ENCODE measurements at places on chromosomes 16 and 17.

GRCh38 chr17:21199856-21200255 is 14.1 kb downstream of the TMEM11 start:
- DNase-seq: no peak

- no peak for DNase-seq
Observed at GRCh38 chr16:75272097-75272551, 20.7 kb upstream of the BCAR1 start.

DNA sequence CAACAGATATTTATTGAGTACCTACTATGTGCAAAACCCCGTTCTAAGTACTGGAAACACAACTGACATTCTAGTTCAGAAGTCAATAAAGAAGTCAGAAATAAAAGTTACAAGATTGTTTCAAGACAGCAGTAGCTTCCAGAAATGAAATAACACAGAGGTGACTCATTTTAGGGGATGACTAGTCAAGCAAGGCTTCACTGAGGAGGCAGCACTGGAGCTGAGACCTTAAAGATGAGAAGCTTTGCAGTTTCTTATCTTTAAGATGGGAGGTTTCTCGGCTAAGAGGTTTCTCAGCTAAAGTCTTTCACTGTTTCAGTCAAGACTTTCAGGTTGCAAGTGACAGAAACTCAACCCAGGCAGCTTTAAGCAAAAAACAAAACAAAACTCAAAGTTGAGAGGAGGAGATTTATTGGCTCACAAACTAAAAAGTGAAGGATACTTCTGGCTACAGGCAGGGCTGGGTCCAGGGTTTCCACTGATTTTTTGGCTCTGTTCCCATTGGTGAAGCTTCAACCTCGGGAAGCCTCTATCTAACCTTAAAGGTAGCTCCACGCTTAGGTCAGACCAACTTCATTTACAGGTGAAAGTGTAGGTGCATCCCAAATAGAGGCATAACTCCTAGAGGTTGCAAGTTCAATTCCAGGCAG is 7.4 kb upstream of the MMP2 start:
- DNase-seq: peak; percentile 73

DNA sequence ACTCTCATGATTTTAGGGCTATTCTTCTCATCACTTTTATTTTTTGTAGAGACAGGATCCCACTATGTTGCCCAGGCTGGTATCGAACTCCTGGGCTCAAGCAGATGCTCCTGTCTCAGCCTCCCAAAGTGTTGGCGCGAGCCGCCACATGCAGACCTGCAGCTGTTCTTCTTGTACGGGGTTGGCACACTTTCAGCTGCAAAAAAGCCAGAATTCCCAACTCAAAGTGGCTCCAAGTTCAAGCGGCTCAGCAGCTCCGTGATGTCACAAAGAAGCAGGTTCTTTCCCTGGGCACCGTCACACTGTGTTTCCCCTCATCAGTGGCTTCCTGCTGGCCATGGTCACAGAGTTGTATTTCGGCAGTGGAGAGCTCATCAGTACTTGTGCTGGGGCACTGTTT is 6.7 kb upstream of the SBK1 start:
- DNase-seq: no peak

DNA sequence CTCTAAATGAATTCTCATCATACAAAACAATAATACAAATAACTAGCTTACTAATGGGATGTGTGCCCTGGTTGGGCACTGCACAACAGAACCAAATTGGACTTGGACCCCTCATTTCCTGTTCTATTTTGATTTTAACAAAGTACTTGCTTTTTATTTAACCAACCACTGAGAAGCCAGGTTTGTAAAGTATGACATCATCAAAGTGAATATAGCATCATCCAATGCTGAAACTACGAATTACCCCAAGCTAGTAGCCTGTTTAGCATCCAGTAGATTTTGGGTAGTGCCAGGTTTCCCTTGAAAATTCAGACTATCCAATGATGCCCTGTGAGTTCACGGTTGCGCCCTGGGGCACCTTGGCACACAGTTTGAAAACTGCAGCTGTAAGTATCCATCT is 51.0 kb downstream of the HYDIN start:
- DNase-seq: no peak

- no peak for DNase-seq
Observed at GRCh38 chr16:49012961-49013726, 268.5 kb downstream of the CBLN1 start.

- no peak for DNase-seq
Observed at GRCh38 chr17:48723423-48724250, 652 bp downstream of the PRAC2 start.

GRCh38 chr17:36001862-36002603 is 680 bp upstream of the CCL15 start:
- DNase-seq: no peak

DNA sequence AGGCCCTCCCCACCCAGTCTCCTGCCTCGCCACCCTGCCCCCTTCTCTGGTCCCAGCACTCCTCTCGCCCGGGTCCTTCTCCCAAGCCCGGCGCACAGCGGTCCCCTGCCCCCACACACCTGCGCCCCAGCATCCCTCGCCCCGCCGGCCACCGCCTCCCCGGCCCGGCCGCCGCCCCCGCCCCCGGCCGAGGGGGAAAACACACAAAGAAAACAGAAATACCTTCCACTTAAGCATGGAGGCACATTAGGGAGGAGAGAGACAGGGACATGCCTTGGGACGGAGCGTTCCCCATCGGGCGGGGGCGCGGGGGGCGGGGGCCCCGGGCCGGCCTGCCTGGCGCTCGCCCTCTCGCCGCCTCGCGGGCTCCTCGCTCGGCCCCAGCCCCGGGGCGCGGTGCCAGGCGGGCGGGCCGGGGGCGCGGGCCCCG is 326 bp downstream of the SRCIN1 start:
- no peak for DNase-seq

DNA sequence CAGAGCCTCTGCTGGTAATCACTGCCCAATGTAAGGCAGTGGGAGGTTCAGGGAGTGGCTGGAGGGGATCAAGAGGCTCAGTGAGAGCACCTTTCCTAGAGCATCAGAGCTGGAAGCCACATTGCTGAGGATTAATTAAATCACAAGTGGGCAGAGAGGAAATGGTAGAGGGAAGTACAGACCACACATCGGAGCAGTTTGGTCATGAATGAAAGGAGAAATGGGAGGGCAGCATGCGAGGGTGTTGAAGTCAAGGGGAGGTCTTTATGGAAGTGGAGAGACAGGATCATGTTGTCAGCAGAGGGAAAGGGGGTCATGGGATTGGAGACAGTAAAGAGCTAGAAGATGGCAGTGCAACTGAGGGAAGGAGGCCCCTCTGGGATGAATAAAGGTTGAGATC is 2.3 kb downstream of the CCL17 start:
- no peak for DNase-seq

DNA sequence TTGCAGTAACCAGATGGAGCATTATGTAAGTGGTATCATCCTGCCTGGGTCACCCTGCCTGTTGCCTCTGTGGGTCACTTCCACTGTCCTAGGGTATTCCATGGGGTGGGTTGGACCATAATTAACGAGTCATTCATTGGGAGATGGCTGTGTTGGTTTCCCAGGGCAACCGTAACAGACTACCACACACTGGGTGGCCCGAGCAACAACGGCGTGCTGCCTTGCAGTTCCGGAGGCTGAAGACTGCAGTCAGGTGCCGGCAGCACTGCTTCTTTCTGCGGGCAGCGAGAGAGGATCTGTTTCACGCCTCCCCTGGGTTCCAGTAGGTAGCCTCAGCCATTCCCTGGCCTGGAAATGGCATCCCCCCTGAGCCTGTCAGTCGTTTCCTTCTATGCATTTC is 28.9 kb upstream of the CMIP start:
- DNase-seq: no peak

GRCh38 chr17:37543637-37544052 is 54.0 kb downstream of the DUSP14 start:
- DNase-seq: no peak

GRCh38 chr17:68792042-68792685 is 163.0 kb downstream of the ABCA8 start:
- DNase-seq: peak; percentile 89

GRCh38 chr16:60945225-60945624 is 1091.0 kb downstream of the CDH8 start:
- DNase-seq: no peak

GRCh38 chr17:78130437-78131101 is at the start of gene TMC8:
TMC8 (plus strand) TSS chr17:78130771; CDS start chr17:78131589, 818 bp downstream.
- no peak for DNase-seq

- DNase-seq: no peak
Observed at GRCh38 chr16:11315510-11315909, 29.7 kb upstream of the RMI2 start.

- DNase-seq: peak; percentile 39
Observed at GRCh38 chr17:37527249-37527851, 37.7 kb downstream of the DUSP14 start.

DNA sequence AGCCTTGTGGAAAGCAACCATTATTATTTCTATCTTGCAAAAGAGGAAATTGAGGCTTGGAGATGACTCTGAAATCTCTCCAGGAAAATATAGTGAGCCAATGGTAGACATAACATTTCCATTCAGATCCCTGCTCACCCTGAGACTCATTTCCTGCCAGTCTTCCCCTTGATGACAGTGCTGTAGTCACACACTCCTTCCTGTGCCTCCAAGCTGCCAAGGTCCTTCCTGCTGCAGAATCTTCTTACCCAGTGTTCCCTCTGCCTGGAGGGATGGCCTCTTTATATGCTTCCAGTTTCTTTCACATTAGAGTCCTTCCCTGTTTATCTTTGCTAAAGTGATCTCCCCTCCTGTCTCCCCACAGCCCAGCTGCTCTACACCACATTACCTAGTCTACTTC is 648.1 kb downstream of the TOX3 start:
- no peak for DNase-seq

GRCh38 chr16:31001507-31002249 is 8.8 kb downstream of the STX1B start:
- DNase-seq: no peak

DNA sequence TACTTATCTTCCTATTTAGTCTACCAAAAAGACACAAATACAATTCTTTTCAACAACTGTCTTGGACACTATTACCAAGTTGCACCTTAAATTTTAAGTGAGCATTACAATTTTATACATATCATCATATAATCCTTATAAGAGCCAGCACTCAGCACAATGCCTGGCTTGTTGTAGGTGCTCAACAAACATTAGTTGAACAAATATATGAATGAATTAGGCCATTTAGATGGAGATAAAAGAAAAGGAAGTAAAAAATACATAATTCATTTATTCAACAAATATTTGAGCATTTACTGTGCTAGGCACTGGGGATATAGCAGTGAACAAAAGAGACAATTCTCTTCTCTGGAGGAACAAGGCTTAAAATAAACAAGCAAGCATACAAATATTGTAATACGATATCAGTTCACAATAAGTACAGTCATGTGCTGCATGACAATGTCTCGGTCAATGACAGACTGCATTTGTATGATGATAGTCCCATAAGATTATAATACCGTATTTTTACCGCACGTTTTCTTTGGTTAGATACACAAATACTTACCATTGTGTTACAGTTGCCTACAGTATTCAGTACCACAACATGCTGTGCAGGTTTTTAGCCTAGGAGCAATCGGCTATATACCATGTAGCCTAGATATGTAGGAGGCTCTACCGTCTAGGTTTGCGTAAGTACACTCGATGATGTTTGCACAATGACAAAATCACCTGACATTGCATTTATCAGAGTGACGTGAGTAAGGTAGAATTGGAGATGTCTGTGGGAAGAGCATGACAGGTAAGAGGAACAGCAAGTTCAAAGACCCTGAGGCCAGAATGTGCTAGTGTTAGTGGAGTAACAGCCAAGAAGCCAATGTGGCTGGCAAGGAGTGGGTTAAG is 86.4 kb upstream of the HS3ST2 start:
- DNase-seq: no peak

DNA sequence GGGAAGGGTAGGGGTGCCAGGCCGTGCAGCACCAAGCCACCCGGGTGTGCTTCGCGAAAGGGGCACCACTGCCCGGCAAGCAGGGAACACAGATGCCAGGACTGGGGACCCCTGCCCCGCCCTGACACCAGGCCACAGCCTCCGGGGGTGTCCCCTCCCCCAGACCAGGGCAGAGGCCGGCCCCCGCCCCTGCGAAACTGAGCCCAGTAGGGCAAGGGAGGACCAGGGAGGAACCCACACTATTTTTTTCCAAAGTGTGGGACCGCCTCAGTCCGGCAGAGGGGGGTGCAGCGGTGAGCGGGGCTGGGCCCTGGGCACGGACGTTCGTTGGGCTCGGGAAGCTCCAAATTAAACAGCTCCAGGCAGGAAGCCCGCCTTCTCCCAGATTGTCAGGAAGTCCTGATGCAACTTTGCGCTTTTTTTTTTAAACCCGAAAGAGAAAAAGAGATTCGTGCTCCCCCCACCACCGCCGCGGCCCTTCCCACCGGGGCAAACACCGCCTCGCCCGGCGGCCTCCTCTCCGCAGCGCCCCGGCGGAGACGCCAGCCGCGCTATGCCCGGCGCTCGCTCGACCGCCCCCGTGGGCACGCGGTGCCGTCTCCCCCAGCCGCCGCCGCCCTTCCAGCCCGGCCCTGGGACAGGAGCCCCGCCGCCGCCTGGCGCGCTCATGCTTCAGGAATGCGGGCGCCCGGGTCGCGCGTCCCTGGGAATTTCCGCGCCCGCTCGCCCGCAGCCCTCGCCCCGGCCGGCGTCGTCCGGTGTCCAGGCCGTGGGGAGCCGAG is 755 bp downstream of the PIEZO1 start:
- peak; percentile 86 for DNase-seq

DNA sequence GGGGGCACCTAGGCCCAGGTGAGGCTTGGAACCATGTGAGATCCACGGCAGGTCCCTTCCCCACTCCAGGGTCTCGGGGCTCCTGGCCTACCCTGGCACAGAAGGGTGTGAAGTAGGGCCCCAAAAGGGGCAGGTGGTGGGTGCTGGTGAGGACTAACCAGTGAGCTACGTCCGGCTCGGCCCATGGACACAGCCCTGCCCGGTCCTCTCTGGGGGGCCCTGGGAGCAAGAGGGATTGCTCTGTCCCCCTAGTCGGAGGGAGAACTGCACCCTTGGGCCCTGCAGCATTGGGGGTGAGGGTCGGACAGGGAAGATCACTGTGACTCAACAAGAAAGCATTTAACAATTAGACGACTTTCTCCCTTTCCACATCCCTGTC is 2.9 kb downstream of the ENPP7 start:
- DNase-seq: no peak

- no peak for DNase-seq
Observed at GRCh38 chr16:10987361-10988163, 43.2 kb downstream of the CLEC16A start.

- no peak for DNase-seq
Observed at GRCh38 chr16:35692824-35693223, 2233.4 kb downstream of the TP53TG3F start.
